ENCODE measurements at places on chromosomes 13 and 19. TPM values are rescaled to one million over a fixed set of nuclear protein-coding genes. Genes with fewer than 3 reads are reported as not detected.

DNA sequence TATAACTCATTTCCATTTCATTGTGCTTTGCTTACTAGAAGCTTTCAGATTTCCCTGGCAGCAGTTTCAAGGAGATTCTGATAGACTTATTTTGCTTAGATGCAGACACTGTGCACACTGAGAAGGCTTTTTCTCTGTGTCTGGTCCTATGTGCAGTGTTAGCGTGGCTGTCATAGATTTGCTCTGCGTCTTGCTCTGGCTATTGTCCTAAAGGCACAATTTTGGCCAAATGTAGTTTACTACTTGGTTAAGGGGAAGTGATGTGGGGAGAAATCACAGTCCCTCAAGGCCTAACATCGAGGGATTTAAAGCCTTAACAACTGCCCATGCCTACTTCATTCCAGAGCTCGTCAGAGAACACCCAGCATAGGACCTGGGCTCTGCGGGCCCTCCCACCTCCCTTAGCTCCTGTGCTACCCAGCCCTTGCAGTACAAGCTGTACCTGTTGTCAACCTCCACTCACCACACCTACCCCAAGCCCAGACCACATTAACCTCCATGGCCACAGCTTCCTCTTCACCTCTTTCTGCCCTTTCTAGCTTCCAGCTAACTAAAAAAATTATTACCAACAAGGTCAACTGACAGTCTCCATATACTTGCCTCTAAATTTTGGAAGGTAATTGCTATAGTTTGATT, 38.9 kb upstream of the KATNAL1 start:
- DNase-seq, result no peak

GRCh38 chr13:35165205-35165604, 223.1 kb downstream of the NBEA start:
- no peak for DNase-seq

DNA sequence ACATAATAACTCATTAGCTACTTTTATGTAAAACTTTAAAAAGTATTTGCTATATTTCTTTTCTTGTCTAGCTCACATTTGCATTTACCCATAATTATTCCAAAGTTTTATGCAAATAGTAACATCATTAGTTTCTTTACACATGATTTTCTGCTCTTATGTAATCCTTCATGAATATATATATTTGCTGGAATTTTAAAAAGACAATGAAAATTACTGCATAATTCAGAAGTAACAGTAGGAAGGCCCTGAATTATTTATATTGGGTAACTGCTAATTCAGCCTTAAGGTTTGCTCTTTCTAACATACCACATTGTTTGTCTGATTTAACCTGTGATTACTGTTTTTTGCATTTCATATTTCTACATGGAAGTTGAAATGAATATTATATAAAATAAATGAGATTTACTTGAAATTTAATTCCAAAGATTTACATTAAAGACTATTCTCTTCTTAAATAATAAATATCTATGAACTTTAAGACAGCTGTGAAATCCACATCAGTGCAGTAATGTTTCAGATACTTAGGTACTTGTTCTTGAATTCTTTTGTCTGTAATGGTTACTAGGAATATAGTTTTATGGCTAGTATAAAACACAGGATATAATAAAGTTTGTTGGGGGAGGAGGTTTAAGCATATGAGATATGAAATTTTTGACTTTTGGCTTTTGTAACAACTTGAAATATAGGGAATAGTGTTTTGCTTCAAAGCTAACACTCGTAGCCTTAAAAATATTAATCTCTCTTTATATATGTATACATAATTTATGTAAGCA, 46.0 kb downstream of the B3GLCT start:
- no peak for DNase-seq

- DNase-seq, result no peak
Observed at GRCh38 chr13:112179995-112180394, 113.0 kb downstream of the SOX1 start.

GRCh38 chr13:92954746-92955145, 271.9 kb upstream of the GPC6 start:
- no peak for DNase-seq

FXYD7 gene
- not detected for total RNA-seq

SLC10A2 gene
- not detected for total RNA-seq

FSD1 gene
- total RNA-seq, result 14.7 TPM

DNA sequence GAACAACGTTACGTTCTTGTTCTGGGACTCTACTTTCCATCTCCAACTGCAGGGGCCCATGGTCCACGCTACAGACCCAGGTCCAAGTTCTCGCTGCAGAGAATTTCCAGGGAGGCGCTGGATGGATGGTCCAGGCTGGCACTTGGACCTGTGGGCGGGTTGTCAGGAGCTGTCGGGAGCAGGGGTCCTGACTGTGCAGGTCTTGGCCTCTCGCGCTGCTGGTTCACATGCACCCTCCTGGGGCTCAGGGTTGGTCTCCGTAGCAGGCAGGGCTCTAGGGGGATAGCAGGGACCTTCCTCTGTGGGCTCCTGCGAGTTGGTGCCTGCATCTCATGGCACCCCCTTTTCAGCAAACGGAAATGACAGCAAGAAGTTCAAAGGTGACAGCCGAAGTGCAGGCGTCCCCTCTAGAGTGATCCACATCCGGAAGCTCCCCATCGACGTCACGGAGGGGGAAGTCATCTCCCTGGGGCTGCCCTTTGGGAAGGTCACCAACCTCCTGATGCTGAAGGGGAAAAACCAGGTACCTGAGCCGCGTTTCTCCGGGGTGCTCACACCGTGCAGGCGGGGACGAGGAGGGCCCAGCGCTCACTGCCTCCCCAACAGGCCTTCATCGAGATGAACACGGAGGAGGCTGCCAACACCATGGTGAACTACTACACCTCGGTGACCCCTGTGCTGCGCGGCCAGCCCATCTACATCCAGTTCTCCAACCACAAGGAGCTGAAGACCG, 6.6 kb downstream of the PTBP1 start:
- DNase-seq, result no peak

DKKL1 gene
- not detected for total RNA-seq

DNA sequence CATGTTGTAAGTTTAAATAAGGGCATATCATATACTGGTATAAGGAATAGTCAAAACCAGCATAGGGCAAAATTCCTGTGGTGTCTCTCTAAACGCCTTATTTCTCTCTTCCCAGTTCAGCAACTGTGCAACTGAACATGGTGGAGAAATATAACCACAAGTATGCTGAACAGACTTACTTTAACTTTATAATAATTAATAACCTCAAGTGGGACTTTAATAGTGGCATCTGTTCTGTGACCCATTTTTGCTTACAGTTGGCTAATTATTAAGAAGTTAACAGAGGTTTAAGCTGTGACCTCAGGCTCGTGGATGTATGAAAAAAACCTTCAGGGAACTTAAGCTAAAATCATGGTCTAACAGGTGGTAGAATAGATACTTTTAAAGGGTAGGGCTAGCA, 54.3 kb downstream of the MICU2 start:
- no peak for DNase-seq

DNA sequence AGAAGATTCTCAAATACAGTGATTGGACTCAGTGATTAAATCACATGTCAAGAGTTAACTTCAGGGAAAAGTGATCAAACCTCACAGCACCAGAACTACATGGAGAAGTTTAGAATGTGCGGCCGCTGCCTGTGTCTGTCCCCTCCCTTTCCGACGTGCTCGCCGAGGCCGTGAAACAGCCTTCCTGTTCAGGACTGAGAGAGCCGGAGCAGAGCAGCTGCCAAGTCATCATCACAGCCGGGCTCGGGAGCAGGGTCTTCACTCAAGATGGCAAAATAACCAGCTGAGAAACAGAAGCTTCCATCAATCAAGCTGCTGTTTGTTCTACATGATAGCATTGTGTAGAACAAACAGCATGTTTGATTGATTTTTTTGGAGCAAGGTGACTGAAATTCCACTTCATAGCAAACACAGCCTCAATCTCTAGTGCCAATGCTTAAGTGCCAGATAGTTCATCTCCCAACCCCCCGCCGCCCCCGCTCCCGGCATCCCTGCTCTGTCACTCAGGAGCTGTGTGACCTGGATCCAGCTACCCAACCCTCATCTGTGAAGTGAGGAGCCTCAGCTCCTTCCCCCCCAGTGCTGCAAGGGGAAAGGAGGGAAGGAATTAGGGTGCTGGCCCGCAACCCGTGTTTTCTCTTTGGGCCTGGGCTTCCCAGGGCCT, 70.6 kb downstream of the HSPH1 start:
- DNase-seq, result no peak

PROZ gene
- total RNA-seq, result not detected

CYP2S1 gene
- total RNA-seq, result 5.6 TPM

CLEC17A gene
- total RNA-seq, result not detected

PTPRS gene
- total RNA-seq, result 96.6 TPM

GRCh38 chr13:89791971-89792630, 1555.4 kb upstream of the MIR17HG start:
- DNase-seq, result no peak

DNA sequence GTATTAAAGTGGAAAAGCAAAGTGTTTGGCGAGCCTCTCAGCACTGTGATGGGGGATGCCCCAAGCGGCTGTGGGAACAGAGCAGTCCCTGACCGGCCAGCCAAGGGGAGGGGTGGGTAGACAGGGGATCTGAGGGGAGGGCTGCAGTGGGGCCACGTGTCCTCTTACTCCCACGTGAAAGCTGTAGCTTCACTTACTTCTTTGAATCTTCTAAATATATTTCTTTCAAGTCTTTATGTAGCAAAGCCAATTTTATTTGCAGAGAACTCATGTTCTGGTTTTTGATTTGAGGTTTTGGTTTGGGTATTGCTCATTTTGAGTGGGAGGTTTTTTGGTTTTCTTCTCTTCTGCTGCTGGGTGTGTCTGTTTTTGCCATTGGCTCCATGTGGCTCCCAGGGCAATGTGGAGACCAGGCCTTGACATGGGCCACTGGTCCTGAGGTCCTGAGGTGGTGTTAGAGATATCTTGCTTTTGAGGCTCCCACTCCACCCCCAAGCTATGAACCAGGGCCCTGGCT, 17.7 kb upstream of the OVOL3 start:
- no peak for DNase-seq

DNA sequence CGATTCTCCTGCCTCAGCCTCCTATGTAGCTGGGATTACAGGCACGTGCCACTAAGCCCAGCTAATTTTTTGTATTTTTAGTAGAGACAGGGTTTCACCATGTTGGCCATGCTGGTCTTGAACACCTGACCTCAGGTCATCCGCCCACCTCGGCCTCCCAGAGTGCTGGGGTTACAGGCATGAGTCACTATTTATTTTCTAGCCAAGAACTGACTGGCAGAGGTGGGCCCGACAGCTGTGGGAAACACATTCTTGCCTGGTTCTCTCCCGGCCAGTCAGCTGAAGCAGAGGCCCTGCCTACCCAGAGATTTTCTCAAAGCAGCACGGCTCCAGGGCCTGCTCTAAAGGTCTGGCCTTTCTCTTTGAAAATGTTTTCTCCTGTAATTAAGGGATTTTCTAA, 108.0 kb downstream of the KCTD15 start:
- peak; percentile 52 for DNase-seq

FFAR2 gene
- not detected for total RNA-seq

- DNase-seq, result no peak
Observed at GRCh38 chr13:108195146-108195545, 20.2 kb downstream of the LIG4 start.

DNA sequence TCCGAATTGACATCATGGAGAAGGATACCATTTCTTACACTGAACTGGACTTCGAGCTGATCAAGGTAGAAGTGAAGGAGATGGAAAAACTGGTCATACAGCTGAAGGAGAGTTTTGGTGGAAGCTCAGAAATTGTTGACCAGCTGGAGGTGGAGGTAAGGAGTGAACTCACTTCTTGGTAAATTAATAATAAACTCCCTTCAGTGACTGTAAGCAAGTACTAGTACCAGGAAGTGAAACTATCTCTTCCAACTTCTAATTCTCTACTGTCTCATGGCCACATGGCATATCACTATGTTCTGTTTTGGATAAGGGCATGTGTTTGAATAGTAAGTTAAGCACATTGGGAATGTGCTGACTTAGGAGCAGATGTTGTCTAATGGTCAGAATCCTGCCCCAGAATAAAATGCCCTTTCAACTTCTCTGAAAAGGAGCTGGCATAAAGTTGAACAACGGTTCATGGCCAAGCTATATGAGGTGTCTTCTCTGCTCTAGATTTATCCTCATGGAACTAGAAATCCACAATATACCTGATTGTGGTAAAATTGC, 13.4 kb downstream of the OLFM4 start:
- no peak for DNase-seq

DNA sequence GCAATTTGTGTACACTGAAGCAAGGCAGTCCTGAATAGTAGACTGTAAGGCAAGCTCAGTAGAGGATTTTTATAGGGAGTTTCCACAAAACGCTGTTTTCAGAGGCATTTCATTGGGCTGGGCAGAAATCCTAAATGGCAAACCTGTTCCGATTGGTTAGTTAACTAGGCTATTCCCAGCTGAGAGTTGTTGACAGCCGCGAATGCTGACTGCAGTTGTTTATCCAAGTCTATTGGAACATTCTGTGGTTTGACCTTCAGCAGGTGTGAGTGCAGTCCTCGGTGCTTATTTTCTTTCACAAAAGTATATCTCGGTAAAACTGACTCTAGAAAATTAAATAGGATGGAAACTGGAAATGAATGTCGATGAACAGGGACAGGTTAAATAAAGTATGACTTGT, 45.4 kb downstream of the TPT1 start:
- no peak for DNase-seq

GRCh38 chr13:37273836-37274235, 168.4 kb upstream of the CSNK1A1L start:
- DNase-seq, result no peak

CUL4A gene
- 74.6 TPM for total RNA-seq

GRCh38 chr13:44429311-44429710, 55.7 kb downstream of the SERP2 start:
- no peak for DNase-seq

- DNase-seq, result peak; percentile 69
Observed at GRCh38 chr13:26497968-26498511, 59.4 kb upstream of the WASF3 start.

FAM124A gene
- total RNA-seq, result 0.22 TPM

PODNL1 gene
- 2.8 TPM for total RNA-seq

ZNF497 gene
- total RNA-seq, result 1.5 TPM

DNA sequence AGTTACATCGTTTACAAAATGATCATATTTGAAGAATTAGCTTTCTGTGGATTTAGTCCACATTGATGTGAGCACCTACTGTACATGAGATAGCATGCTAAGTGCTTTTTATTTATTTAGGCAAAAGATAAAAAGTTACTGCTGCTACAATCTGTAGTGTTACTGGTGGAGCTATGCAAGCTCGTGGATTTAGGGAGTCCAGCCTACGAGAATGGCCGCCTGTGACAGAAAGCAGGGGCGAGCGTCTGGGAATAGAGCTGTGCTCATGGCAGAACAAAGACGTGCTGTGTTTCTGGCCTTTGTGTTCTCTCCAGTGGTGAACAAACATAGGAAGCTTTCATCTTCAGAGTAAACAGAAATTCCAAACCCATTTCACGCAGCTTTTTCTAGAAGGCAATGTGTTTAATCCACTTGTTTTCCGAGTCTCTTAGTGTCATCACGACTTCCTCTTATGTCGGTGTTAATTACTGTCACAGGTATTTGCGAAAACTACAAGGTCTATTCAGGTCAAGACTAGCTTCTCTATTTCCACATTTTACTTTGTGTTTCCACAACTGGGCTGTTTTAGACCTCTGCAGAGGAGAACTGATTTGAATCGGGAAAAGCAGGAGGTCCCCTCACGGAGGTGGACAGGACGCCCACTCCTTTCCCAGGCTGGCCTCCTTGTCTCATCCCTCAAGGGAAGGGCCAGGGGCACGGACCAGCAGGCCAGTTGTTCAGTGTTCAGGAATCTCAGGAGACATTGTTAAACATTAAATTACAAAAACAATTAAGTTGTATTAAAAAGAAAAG, 67.3 kb downstream of the ATP11A start:
- DNase-seq, result no peak

MED26 gene
- 4.0 TPM for total RNA-seq
